ENCODE measurements at places on chromosomes 2 and 18. TPM values are rescaled to one million over a fixed set of nuclear protein-coding genes. Genes with fewer than 3 reads are reported as not detected.

- no peak for DNase-seq
These were observed 117.1 kb upstream of the BOD1L2 start for GRCh38 chr18:57029761-57030160.

Gene GBX2
- 0.23 TPM for total RNA-seq

- no peak for DNase-seq
- no peak overlapping the region for H3K4me3 ChIP-seq
- H3K4me1 ChIP-seq = no peaks in the 10 kb centered on the region
- no peak overlapping the region for H3K27ac ChIP-seq
- no peaks in the 10 kb centered on the region for H3K36me3 ChIP-seq
These were observed 48.0 kb downstream of the TRABD2A start for GRCh38 chr2:84832772-84833461.

- no peak for DNase-seq
- no peak overlapping the region for H3K27ac ChIP-seq
- H3K4me1 ChIP-seq = no peaks in the 10 kb centered on the region
- no peaks in the 10 kb centered on the region for H3K27me3 ChIP-seq
- no peaks in the 10 kb centered on the region for H3K36me3 ChIP-seq
These were observed 70.0 kb downstream of the TMEM18 start for GRCh38 chr2:607172-607571.

Gene ANKAR
- total RNA-seq = 10.3 TPM

Gene PROM2
- 80.1 TPM for total RNA-seq

- H3K27ac ChIP-seq = no peak overlapping the region
- DNase-seq = no peak
- H3K27me3 ChIP-seq = no peaks in the 10 kb centered on the region
- no peaks in the 10 kb centered on the region for H3K36me3 ChIP-seq
- H3K4me3 ChIP-seq = no peak overlapping the region
- H3K4me1 ChIP-seq = no peaks in the 10 kb centered on the region
These were observed 191.5 kb upstream of the NETO1 start for GRCh38 chr18:73059280-73059679.

DNA sequence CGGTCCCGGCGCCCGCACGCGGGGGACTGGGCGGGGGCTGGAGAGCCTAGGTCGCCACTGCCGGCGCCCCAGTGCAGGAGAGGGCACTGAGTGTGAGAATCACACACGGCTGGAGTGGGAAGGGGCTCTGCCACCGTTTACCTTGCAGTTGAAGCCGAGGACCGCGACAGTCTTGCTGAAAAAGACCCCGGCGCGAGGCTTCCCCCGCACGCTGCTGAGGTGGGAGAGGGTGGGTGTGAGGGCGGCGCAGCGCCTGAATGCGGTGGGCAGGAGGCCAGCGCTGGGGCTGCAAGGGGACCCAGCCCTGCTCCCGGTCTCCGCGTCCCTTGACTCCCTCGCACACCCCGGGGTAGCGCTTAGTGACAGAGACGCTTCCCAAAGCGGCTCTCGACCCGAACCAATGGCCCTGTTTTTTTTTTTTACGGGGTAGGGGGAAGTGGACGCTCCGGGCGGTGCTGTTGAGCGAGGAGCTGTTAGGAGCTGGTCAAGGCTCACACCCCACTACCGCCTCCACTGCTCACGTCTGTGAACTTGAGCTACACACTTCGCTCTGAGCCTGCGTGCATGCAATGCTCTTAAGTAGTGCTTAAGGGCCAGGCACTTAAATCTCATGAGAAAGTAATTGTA, 794 bp downstream of the NOTO start:
- no peak overlapping the region for H3K4me3 ChIP-seq
- H3K27ac ChIP-seq = no peak overlapping the region
- no peaks in the 10 kb centered on the region for H3K27me3 ChIP-seq
- peaks cover 4% of the 10 kb centered on the region for H3K4me1 ChIP-seq

Gene ANKRD62
- not detected for total RNA-seq

DNA sequence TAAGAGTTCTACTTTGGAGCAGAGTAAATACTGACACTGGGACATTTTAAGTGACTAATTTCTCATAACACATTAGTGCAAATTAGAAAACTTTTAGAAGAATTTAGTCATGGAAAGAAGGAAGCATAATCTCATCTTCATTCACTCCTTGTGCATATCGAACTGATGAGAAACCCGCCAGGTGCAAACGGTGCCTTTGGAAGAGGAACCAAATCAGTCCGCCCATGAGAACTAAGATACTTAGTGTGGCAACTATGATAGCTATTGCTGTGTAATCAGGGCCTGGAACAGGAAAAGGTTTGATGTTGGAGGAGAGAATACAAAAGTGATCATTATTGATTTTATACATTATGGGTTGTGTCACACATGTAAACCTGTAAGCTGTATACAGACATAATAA, 6.9 kb upstream of the CD302 start:
- no peaks in the 10 kb centered on the region for H3K27me3 ChIP-seq
- DNase-seq = no peak
- H3K4me3 ChIP-seq = no peak overlapping the region
- H3K36me3 ChIP-seq = no peaks in the 10 kb centered on the region
- H3K27ac ChIP-seq = no peak overlapping the region

- no peak overlapping the region for H3K4me3 ChIP-seq
- DNase-seq = no peak
- no peaks in the 10 kb centered on the region for H3K4me1 ChIP-seq
- H3K27ac ChIP-seq = no peak overlapping the region
- no peaks in the 10 kb centered on the region for H3K27me3 ChIP-seq
These were observed 8.5 kb downstream of the STEAP3 start for GRCh38 chr2:119231975-119232665.

GRCh38 chr18:63820694-63821093, 45.5 kb downstream of the SERPINB7 start:
- no peak for DNase-seq
- H3K4me3 ChIP-seq = no peak overlapping the region
- no peaks in the 10 kb centered on the region for H3K27me3 ChIP-seq

Gene LAMA1
- total RNA-seq = 59.6 TPM

DNA sequence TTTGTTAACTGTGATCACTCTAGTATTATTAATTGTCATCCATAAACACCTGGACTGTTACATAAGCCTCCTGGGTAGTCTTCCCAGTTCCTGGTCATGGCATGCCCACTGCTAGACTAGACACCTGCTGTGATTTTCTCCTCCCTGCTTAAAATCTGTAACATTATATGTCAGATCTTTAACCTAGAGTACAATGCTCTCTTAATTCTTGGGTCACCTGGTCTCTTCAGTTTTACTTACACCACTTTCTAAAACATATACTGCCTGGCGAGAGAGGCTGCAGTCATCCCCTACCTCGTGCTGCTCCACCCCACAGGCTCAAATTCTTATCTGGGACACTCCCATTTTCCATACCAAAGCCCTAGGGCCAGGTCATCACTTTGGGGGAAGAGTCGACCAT, 161.3 kb downstream of the CDH2 start:
- H3K27ac ChIP-seq = no peak overlapping the region
- H3K4me3 ChIP-seq = no peak overlapping the region
- H3K36me3 ChIP-seq = no peaks in the 10 kb centered on the region
- no peak for DNase-seq

DNA sequence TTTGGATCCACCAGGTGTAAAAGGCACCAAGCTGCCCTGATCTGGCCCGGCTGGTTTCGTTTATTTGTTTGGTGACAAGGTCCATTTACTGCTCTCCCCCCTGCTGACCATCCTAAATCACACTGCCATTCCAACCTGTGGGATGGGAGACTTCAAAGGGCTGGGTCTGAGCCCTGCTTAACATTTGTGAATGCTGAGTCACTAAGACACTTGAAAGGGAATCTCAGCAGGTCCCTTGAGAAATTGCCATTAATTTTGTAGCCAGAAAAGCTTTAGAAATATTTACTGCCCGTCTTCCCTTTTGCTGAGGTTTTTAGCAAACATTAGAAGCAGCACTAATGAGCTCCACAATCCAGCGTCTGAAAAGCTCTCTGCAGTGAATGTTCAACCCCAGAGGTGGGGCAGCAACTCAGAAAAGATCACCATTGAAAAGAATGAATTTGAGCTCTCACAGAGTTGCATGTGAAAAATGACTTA, 133.8 kb downstream of the ARL4C start:
- H3K36me3 ChIP-seq = no peaks in the 10 kb centered on the region
- peaks cover 10% of the 10 kb centered on the region for H3K4me1 ChIP-seq
- H3K27ac ChIP-seq = peak overlapping the region; percentile 53
- H3K4me3 ChIP-seq = no peak overlapping the region
- DNase-seq = peak; percentile 65
- H3K27me3 ChIP-seq = no peaks in the 10 kb centered on the region

DNA sequence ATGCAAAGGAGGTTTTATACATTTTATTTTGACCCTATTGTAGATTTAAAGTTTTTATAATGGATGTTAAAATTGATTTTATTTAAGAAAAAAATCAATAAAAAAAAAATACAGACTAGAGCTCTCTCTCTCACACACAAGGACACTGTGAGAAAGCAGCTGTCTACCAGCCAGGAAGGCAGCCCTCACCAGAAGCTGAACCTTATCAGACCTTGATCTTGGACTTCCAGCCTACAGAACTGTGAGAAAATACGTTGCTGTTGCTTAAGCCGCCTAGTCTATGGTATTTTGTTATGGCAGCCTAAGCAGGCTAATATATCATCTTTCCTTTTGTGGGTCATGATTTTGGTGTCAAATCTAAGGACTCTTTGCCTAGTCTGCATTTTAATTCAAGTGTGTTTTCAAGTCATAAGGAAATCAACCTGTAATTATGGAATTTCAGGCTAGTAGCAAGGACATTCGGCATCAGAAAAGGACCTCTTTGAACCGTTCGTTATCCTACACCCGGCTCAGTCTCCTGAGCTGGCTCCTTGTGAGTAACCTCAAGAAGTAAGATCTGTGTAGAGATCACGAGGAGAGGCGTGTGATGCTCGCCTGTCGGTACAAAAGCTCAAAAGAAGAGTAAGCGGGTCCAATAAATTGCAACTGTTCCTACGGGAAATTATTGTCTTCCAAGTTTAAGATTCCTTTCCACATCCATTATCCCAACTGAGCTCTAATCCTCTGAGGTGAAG, 98.2 kb downstream of the PDCL3 start:
- no peak overlapping the region for H3K27ac ChIP-seq
- H3K4me3 ChIP-seq = no peak overlapping the region
- H3K27me3 ChIP-seq = no peaks in the 10 kb centered on the region

GRCh38 chr18:43587538-43588153, 310.4 kb upstream of the SYT4 start:
- H3K27me3 ChIP-seq = no peaks in the 10 kb centered on the region
- H3K36me3 ChIP-seq = no peaks in the 10 kb centered on the region
- H3K4me1 ChIP-seq = no peaks in the 10 kb centered on the region
- no peak overlapping the region for H3K27ac ChIP-seq

DNA sequence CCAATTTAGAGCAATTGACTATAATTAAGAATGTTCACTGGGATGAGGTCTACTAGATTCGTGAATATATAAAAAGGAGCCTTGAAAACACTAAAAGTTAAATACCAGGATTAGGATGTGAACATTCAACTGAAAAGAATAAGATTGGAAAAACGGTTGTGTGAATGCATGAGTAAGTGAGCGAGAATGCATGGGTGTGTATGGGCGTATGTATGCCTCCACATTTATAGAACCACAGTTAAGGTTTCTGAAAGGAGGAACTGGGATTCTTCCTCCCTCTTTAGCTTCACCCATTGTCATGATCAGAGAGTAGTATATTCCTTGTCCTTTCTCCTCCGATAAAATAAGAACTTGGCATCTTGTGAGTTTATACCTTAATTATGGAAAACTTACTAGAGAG, 151.1 kb upstream of the UBE2E3 start:
- H3K27me3 ChIP-seq = no peaks in the 10 kb centered on the region
- no peaks in the 10 kb centered on the region for H3K4me1 ChIP-seq
- H3K27ac ChIP-seq = no peak overlapping the region

DNA sequence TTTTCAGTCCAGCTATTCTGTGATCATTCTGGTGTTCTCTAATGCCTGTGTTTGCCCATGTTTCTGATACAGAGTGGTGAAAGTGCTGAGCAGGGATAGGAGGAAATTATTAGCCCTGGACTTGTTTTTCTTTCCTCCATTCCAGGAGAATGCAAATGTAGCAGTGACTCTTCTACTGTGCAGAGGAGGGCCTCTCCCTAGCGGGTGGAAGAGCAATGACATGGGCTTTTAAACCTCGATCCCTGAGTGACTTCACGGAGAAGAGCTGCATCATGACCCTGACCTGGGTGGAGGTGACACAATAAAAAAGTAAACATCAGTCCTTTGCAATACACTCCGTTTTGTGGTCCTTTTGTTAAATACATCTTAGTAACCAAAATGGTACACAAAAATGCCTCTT, 68.0 kb upstream of the NETO1 start:
- no peak overlapping the region for H3K27ac ChIP-seq
- DNase-seq = no peak
- H3K27me3 ChIP-seq = no peaks in the 10 kb centered on the region

Gene TMEM17
- 4.0 TPM for total RNA-seq

DNA sequence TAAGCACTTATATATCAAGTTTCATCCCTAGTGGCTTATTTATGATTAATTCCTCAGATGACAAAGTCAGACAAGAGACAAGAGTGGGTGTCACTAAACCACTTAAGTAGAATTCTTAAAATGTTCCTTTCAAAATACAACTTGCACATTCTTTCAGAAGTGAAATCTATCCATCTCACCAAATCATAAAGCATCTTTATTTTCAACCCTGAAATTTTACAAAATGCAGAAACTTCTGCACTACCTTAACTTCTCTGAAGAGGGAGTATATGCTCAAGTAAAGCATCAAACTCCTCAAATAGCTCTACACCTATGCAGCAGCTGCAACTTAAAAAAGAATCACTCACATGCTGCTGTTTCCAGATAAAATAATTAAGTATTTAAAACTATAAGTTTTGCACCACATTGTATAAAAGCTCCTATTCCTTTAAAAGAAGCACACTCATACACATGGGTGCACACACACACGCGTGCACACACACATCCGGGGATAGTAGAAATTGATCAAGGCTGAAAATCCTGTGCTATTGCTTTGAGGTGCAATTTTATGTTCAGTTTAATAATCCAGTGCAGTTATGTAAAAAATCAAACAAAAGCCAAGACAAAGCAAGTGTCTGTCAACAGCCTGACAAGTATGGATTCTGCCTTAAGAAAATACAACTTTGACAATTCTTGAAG, 244.5 kb downstream of the TCF4 start:
- DNase-seq = no peak
- H3K27me3 ChIP-seq = no peaks in the 10 kb centered on the region
- H3K27ac ChIP-seq = no peak overlapping the region
- no peaks in the 10 kb centered on the region for H3K4me1 ChIP-seq
- no peak overlapping the region for H3K4me3 ChIP-seq
- H3K36me3 ChIP-seq = no peaks in the 10 kb centered on the region

Gene SPOPL
- 19.7 TPM for total RNA-seq

DNA sequence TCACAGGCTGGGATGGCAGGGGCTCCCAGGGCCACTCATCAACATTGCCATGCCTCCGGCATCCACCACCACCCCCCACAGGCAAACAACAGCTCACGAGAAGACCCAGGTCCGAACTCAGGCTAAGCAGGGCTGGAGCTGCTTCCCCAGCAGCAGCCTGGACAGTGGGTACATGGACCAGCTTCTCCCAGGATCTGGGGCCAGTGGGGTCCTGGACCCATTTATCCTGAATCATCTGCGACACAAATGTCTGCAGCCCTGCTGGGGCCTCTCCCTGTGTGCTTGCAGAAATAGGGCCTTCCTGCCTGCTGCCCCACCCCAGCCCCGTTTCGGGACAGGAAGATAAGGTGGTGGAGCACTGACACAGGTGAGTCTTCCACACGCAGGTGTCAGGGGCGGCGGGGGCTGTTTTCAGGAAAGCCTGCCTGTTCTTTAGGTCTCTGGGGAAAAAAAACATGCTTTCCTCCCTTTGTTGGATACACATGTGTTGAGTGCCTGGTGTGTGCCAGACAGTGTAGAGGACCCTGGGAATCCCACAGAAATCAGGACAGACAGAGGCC, 4.5 kb downstream of the PRLH start:
- H3K27ac ChIP-seq = no peak overlapping the region
- no peak overlapping the region for H3K4me3 ChIP-seq
- no peaks in the 10 kb centered on the region for H3K36me3 ChIP-seq
- H3K4me1 ChIP-seq = peaks cover 6% of the 10 kb centered on the region
- no peaks in the 10 kb centered on the region for H3K27me3 ChIP-seq
